ENCODE measurements at places on chromosomes 5 and 9.

GRCh38 chr9:72955571-72955970 is 2.7 kb upstream of the ALDH1A1 start:
- DNase-seq, result no peak

DNA sequence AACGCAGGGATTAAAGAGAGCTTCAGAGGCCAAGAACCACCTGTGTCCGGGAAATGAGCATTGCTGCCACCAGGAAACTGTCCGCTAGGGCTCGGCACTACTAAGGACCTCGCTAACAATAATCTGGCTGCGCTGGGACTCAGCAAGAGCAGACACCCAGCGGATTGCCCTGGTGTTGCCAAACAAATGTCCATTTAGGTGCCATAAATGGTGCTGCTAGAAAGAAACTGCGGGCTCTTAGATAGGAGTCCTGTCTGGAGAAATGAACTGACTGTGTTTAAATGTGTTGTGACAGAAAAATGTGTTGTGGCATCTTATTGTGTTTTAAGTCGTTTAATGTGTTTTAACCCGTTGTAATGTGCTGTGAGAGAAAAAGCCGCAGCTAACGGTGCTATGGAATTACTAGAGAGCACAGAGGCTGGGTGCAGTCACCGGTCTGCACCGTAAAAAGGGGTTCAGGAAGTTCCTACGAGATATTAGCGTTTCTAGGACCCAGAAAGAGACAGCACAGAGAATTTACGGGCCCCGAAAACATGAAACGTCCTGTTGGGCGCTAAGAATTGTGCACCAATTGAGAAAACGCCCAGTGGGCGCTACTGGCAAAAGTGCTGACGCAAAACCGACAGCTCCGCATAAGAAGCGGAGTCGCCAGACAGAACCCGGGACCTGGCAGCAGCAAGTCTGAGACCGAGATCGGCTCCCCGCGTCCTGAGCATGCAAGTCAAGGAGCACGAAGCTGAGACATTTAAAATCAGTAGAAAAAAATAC is 90.6 kb downstream of the ANXA2R start:
- no peak for DNase-seq

DNA sequence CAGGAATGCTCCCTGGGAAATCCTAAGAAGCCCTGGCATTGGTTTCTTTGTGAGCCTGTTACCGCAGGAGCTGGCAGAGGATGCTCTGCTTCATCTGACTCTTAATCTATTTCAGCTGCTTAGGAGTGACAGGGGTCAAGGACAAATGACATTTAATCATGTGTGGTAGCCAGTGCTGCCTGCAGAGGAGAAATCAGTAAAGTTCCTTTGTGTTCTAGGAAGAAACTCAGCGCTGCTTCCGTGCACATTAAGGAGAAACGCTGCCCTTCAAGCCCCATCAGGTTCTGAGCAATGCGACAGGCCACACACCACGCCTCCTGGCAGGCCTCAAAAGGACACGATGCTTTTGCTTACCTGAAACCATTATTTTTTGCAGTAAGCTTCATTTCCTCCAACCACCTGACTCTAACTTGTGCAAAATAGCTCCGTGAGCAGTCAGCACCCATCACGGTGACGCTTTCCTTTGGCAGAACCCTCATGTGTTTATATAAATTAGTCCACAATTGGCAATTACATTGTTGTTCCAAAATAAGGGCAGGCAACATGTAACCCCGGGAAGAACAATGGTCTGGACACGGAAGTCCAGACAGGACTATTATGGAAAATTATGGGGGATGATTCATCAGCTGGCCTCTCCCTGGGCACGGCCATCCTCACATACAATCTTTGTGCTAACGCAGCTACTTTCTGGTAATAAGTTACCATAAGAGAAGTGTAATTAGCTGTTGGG is 387.9 kb upstream of the DAP start:
- no peak for DNase-seq

- no peak for DNase-seq
Measured at GRCh38 chr9:27436234-27436633, 87.9 kb upstream of the IFNK start.

DNA sequence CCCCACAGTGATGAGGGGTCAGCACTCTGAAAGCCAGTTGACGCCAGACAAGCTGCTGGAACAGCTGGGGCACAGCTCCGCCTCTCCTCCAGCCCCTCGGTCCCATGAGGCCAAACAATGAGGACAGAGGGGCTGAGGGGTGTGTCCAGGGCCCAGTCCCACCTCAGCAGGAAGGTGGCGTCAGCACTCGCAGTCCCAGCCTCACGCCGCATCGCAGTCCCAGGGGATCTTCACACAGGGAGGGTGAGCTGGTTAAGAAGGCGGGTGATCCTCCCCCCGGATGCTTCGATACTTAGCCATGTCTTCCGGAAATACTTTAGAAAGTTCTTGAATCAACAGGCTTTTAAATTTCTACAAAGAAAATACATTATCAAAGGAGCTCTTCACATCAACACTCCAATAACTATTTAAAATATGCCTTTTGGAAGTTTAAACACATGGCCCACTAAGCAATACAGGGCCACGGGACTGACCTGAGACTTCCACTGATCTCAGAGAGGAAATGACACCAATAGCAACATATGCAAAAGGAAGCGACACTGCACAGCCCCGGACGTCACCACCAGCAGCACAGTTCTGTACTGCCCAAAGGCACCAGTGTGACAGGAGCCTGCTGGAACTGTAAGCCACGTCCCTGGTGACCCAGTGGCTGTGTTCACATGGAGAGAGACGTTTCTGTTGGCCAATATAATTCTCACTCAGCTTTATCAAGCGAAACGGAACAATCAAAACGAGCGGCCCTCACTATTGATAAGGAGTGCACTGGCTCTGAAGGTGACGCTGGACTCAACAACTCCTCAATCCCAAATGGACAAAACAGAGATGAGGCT is 5.9 kb downstream of the MED10 start:
- DNase-seq, result no peak

DNA sequence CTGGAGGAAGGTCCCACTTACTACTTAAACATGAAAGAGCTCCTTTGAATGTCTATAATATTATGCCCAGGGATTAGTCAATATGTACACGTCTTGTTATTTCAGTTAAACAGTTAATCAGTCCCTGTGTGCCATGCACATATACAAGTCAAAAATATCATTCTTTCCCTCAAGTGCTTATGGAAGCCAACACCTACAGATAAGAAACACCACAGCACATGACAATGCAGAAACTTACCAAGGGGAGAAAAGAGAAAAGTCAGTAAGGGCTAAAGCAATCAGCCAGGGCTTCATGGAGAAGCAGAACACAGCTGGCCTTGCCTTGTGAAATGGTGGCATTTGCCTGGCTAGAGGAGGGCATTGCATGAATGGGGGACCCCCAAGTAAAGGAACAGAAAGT is 88.3 kb downstream of the SNCAIP start:
- no peak for DNase-seq

DNA sequence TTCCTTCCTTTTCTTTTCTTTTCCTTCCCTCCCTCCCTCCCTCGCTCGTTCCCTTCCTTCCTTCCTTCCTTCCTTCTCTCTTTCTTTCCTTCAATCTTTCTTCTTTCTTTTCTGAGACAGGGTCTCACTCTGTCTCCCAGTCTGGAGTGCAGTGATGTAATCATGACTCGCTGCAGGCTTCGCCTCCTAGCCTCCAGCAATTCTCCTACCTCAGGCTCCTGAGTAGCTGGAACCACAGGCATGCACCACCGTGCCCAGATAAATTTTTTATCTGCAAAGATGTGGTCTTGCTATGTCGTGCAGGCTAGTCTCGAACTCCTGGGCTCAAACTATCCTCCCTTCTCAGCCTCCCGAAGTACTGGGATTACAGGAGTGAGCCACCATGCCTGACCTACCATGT is 81.4 kb downstream of the SPATA31C2 start:
- no peak for DNase-seq

- no peak for DNase-seq
Measured at GRCh38 chr9:14186096-14186495, 127.8 kb downstream of the NFIB start.

DNA sequence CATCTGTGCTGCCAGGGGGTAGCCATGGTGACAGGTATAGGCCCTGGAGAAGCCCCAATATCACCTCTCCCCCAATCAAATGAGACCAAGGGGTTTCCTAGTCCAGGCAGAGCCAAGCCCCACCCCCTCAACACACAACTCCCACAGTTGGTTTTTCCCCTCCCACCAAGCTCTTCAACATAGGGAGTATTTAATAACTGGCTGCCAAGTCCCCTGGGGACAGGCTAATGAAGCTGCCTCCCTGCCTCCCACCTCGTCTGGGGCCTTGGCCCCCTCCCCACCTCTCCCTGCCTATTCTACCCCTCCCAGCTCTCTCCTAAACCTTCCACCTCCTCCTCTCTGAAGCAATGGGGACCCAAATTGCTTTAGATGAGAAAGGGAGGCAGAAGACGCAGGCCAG is 23.4 kb downstream of the CPLX2 start:
- no peak for DNase-seq

GRCh38 chr9:34986540-34987047 is 3.0 kb upstream of the DNAJB5 start:
- DNase-seq, result no peak

DNA sequence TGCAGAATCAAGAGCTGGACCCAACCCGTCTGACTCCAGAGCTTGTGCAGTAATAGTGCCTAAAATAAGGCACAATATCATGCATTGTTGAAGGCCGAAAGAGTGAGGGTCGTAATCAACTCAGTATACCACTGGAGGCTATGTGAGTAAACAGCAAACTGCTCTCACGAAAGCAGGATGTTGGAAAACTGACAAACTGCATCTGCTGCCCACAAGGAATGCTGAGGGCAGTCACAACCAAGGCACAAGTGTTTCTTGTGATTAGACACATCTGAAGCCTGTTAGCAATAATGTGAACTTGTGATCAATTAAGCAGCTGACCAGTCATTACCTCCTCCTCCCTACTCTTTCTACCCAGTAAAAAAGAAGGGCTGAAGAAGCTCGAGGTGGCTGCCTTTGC is 48.8 kb downstream of the TRPM3 start:
- no peak for DNase-seq

GRCh38 chr9:1202512-1203280 is 152.5 kb downstream of the DMRT2 start:
- no peak for DNase-seq

DNA sequence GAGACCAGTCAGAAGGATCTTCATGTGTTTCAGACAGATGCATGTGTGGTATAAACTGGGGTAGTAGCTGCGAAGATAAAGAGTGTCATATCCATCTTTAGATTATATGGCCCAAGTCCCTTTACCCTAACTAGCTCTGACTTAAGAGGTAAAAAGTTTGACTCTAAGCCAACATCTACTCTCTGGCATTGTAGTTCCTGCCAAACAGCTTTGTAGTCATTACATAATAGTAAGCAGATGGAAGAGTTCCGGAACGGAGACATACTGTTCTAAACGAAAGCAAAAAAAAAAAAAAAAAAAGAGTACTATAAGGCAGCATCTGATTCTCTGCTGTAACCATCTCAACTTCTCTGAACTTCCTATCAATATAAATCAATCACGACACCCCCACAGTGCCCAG is 48.8 kb downstream of the CEMIP2 start:
- DNase-seq, result no peak

DNA sequence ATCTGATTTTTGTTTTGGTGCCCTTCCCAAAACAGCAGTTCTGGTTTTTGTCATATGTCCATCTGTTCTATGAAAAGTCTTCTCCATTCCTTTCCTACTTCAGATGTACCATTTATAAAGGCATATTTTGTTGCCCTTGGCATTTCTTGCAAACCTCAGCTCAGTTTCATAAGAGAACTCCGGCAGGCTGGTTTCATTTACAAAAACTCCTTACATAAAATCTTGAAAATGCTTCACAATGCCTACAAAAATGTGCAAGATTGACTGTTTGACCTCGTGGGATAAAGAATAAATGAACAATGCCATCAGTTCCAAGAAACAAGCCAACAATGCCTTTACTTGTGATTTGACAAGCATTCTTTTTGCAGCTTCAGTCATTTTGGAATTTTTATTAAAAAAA is 39.1 kb upstream of the CTNNAL1 start:
- DNase-seq, result no peak

GRCh38 chr9:107492381-107492970 is 2.9 kb upstream of the KLF4 start:
- no peak for DNase-seq

DNA sequence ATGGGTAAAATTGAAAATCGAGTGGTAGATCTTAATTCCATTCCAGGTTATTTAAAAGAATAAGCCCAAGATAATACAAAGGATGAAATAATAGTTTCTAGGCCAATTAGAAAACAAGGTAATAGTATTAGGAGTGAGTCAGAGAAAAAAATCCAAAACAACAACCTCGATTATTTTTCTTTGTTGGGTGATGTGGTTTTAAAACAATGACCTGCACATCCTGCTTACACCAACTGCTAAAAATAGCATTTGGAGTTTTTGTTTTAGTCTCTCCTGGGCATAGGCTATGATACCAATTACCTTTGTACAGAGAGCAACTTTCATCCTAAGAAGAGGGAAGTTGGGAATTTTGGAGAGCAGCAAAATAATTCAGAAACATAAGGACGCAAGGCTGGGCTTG is 101.7 kb upstream of the MYO10 start:
- no peak for DNase-seq

DNA sequence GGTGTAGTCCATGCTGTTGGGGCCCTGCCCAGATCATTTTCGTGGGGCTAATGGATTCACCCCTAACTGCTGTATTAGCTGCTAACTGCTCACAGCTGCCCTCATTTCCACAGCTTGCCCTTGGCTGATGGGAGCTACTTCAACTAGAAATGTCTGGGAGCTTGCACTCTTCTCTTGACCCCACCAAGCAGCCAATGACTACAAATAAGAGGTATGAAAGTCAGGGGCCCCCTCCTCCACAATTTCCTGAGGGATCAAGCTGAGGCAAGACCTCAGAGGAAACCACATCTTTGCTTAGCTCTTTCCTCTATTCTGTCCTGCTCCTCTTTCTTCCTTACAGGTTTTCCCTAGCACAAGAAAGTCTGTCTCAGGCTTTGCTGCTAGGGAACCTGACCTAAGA is 397.5 kb downstream of the MLLT3 start:
- DNase-seq, result no peak

DNA sequence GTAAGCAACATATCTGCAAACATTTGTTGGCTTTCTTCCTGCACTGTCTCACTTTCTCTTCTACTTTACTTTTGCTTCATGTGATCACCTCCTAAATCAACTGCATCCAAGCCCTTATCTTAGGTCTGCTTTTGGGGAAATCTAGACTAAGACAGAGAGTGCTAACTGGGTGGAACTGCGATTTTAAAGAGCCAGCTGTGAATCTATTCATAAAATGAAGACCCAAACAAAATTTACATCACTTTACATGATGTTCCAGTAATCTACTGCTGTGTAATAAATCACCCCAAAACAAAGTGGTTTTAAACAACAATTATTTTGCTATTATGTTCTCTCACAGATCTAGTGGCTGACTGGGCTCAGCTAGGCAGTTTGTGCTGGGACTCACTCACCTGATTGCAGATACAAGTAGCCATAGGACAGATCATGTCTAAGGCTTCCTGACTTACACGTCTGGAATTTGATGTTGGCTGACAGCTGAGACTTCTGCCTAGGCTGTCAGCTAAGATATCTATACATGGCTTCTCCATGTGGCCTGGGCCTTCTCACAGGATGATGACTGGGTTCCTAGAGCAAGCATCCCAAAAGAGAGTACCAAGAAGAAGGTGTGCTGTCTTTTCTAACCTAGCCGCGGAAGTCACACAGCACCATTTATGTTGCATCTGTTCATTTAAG is 145.1 kb upstream of the TBCA start:
- no peak for DNase-seq

GRCh38 chr9:97811533-97812246 is 41.3 kb upstream of the FOXE1 start:
- DNase-seq, result no peak
